ENCODE measurements at places on chromosomes 7 and 10.

GRCh38 chr7:140062528-140063299 lies at the start of gene PARP12:
PARP12 (minus strand) TSS chr7:140062951; CDS start chr7:140062847, 104 bp downstream.
- peak; percentile 82 for DNase-seq

GRCh38 chr7:142168746-142169145 lies 57.2 kb downstream of the MGAM2 start:
- DNase-seq, result no peak

- DNase-seq, result no peak
Observed at GRCh38 chr7:95687759-95688343, 84.5 kb upstream of the DYNC1I1 start.

DNA sequence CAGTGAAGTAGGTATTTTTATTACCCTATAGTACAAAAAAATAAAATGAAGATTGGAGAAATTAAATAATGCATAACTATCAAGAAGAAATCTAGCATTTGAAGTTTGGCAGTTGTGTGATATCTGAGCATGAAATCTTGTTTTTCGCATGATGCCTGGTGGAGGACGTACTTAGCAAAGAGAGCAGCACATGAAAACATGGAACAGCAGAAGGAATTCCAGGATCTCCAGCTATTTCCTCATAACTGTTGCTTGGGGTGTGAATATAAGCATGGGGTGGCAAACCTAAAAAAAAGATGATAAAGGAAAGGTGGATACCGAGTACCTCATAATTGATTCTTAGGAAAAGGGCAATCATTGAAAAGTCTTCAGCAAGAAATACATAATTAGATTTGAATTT lies 174.3 kb upstream of the FAM3C start:
- no peak for DNase-seq

DNA sequence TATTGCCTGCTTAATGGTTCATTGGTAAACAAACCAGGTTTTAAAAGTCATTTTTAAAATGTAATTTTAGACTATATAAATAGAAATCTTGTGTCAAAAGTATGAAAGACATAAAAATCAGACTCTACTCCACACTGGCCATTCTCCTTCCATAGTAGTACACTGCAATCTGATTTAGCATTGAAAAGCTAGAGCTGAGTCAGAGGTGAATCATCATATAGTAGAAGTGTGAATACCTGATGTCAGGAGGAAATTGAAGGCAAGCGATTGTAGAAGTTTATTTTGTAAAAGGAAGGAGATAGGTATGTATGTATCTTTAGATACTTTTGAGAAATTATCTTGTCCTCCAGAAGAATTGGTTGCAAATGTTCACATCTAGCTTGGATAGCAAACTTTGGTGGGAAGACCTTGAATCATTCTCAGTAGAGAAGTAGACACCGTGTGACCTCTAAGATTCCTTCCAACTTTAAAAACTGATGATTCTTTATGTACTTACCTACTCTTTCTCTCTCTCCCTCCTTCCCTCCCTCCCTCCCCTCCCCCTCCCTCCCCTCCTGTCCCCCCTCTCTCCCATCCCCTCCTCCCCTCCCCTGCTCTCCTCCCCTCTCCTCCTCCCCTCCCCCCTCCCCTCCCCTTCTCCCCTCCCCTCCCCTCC lies 88.1 kb downstream of the BTAF1 start:
- DNase-seq, result no peak

GRCh38 chr7:101172005-101172853 lies 6.9 kb upstream of the VGF start:
- DNase-seq, result no peak

DNA sequence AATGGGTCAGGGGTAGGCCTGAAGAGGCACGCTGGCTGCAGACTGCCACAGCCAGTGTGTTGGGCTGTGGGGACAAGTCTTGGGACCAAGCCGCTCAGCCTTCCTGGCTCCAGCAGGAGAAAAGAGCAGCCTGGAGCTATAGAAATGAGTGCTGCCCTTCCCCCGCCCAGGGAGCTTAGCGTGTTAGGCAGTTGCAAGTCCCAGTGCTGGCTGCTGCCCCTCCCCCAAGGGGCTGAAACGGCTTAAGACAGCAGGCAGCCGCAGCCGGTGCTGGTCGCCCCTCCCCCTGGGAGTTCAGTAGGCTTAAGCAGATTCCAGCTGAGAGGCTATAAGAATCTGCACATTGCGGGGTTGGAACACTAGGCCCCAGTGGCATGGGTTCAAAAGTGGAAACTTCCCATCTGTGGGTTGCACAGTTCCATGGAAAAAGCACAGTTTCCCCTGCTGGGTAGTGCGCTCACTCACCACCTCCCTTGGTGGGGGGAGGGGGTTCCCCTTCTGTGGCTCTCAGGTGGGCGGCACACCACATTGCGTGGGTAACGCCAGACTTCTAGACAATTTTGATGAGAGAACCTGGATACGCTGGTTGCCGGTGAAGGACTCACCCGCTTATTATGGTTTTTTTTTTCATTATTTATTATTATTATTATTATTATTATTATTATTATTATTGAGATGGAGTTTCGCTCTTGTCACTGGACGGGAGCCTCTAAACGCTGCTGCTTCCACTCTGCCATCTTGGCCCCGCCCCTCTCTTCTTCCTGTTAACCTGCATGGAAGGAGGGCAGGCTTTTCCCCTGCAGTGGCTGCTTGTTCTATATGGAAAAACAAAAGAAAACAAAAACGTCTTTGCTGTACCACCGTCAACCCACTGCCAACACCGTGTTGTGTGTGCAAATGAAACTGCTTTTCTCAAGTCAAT lies 151.1 kb downstream of the CXCL12 start:
- no peak for DNase-seq

DNA sequence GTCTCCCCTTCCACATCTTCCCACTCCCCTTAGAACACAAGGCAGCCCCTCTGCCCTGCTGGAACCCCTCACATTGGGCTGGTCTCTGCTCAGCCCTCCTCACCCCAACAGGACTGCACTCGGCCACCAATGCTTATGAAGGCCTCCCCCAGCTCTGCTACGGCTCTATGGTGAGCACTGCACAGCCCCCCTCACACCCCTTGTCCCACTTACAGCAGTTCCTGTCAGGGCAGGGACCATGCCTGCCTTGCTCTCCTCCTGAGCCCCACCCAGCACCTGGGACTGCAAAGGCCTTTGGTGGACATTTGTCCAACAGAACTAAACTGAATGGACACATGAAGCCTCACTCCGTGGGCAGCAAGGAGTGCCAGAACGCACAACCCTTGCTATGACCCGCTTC lies 171.9 kb downstream of the GRID1 start:
- DNase-seq, result no peak

- no peak for DNase-seq
Observed at GRCh38 chr7:96179341-96179740, 142.6 kb downstream of the SLC25A13 start.

DNA sequence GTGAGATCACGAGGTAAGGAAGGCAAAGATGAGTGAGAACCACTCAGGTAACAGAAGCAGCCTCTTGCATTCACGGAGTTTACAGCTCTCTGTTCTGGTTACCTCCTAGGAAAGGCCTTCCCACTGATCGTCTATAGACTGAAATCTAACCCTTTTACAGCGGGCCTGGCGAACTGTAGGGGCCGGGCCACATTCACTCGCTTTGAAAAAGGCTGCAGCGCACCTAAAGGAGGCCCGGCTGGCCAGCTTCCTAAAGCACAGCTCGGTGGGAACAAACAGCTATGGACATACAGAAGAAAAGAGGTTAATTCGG lies 565 bp downstream of the ATP5MK start:
- no peak for DNase-seq

- DNase-seq, result no peak
Observed at GRCh38 chr7:18849130-18849529, 268.3 kb downstream of the TWIST1 start.

DNA sequence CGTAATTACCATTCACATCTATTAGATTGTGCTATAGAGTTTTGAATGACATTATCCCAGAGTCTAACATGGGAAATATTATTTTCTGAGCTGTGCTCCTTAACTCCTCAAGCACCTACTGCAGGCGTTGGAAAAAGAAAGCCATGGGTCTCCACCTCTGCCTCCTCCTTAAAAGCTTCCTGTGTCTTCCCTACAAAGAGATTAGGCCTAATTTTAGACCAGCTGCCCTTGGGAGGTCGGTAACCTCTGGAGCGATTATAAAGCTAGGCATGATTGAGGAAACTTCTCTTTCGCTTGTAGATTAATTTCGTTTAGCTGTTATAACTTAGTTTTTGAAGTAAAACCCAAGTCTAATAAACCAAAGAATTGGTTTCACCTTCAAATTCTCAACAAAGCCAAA lies 75.2 kb downstream of the PLXDC2 start:
- no peak for DNase-seq

DNA sequence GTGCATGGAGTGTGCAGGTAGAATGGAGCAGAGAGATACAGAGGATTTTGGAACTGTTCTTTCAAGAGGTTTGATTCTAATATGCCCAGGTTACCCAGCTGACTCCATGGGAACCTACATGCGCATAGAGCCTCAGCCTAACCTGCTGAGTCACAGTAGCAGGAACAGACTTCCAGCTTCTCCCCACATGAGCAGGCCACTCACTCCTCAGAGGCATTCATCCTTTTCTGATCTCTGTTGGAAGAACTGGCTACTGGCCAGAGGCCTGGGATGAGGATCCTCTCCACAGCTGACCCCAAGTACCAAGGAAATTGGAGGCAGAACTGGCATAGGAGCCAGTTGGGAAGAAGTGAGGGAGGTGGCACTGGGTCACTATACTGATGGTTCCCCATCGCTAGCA lies 17.9 kb upstream of the CCSER2 start:
- no peak for DNase-seq
